Fibroblast of the aortic adventitia (primary cell): ENCODE measurements at places on chromosomes 7 and 10. TPM values are rescaled to one million over a fixed set of nuclear protein-coding genes. Genes with fewer than 3 reads are reported as not detected.

Gene GLRX3
- total RNA-seq, result 114 and 124 TPM in 2 replicates

Gene PNLIPRP2
- total RNA-seq, result not detected in 2 replicates

Gene TEX36
- 2.1 TPM in 1 of 2 replicates, not detected in the other for total RNA-seq

Gene SAP25
- not detected in 2 replicates for total RNA-seq

Gene SFTPA1
- not detected in 2 replicates for total RNA-seq

Gene TUBAL3
- not detected in 2 replicates for total RNA-seq

Gene BAIAP2L1
- 1.1 and 2.8 TPM in 2 replicates for total RNA-seq

Gene ADCY1
- 0.25 and 0.72 TPM in 2 replicates for total RNA-seq

Gene LIPJ
- 0.09 TPM in 1 of 2 replicates, not detected in the other for total RNA-seq

Gene UTF1
- total RNA-seq, result not detected in 2 replicates

Gene ELFN1
- 1.6 and 3.8 TPM in 2 replicates for total RNA-seq

Gene CNPY1
- not detected in 2 replicates for total RNA-seq

Gene ANKRD1
- 1.4 and 4.9 TPM in 2 replicates for total RNA-seq

Gene DRGX
- total RNA-seq, result not detected in 2 replicates

Gene CUBN
- 3.4 and 4.2 TPM in 2 replicates for total RNA-seq

Gene CPA2
- not detected in 2 replicates for total RNA-seq

Gene C10orf53
- total RNA-seq, result not detected in 2 replicates

Gene CYP3A7
- total RNA-seq, result 0.74 TPM in 1 of 2 replicates, not detected in the other

Gene HABP2
- total RNA-seq, result not detected in 2 replicates

Gene SCIN
- total RNA-seq, result 0.25 and 2.3 TPM in 2 replicates

Gene PWWP2B
- 6.1 and 7.2 TPM in 2 replicates for total RNA-seq

Gene ADAM12
- total RNA-seq, result 82.7 and 83.5 TPM in 2 replicates

Gene PAPOLB
- 0.18 TPM in 1 of 2 replicates, not detected in the other for total RNA-seq

Gene VTI1A
- 42.3 and 44.5 TPM in 2 replicates for total RNA-seq

Gene EFCAB10
- not detected in 2 replicates for total RNA-seq

Gene WEE2
- under 0.01 TPM in 1 of 2 replicates, not detected in the other for total RNA-seq

Gene CNOT4
- total RNA-seq, result 7.1 and 21.1 TPM in 2 replicates

Gene GFRA1
- total RNA-seq, result 0.18 and 0.49 TPM in 2 replicates

Gene GJD4
- total RNA-seq, result 0.09 TPM in 1 of 2 replicates, not detected in the other

Gene DOCK1
- total RNA-seq, result 69.7 and 75.2 TPM in 2 replicates

Gene UCMA
- not detected in 2 replicates for total RNA-seq

Gene GNAT3
- not detected in 2 replicates for total RNA-seq

Gene ZNRF2
- 5.8 and 8.2 TPM in 2 replicates for total RNA-seq

Gene DNAJC12
- total RNA-seq, result 1.1 and 14.9 TPM in 2 replicates

Gene MBL2
- total RNA-seq, result not detected in 2 replicates

Gene LLCFC1
- not detected in 2 replicates for total RNA-seq

Gene GCK
- 0.36 TPM in 1 of 2 replicates, not detected in the other for total RNA-seq

Gene ZC3HAV1L
- total RNA-seq, result 11.9 and 36.6 TPM in 2 replicates

Gene UPK3B
- 0.16 and 0.18 TPM in 2 replicates for total RNA-seq
